ENCODE measurements at places on chromosomes 7 and 10. TPM values are rescaled to one million over a fixed set of nuclear protein-coding genes. Genes with fewer than 3 reads are reported as not detected.
A peak's percentile ranks its signal among the peaks of the same experiment; 100 is the strongest.

Gene ANKRD2
- total RNA-seq: not detected

Gene PODXL
- total RNA-seq: 106 TPM

Gene TEX47
- total RNA-seq: not detected

Gene SLC25A28
- 15.3 TPM for total RNA-seq

Gene C10orf67
- total RNA-seq: not detected

Gene CPA4
- total RNA-seq: 9.6 TPM

Gene HTRA1
- 29.3 TPM for total RNA-seq

GRCh38 chr7:45033261-45033930, 33.4 kb downstream of the CCM2 start:
- no peaks in the 10 kb centered on the region for H3K27me3 ChIP-seq
- DNase-seq: no peak
- no peaks in the 10 kb centered on the region for H3K36me3 ChIP-seq
- peaks cover 7% of the 10 kb centered on the region for H3K4me1 ChIP-seq
- no peak overlapping the region for H3K4me3 ChIP-seq
- H3K27ac ChIP-seq: no peak overlapping the region

DNA sequence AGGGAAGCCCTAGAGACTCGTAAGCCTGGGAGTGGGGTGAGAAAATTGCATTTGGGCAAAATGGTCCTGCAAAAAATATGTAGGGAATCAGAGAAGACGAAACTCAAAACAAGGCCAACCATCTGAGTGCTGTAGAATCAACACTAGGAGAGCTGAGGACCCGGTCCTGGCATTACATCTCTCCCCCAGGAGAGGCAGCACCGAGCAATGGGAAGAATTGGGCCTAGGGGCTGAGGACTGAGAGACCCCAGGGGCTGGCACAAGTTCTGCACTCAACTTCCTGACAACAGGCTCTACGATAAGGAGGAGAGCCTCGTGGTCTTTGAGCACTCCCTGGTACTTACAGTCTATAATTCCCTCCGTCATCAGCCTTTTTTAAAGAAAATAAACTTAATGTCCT, 47.6 kb downstream of the BPGM start:
- no peak overlapping the region for H3K27ac ChIP-seq
- H3K36me3 ChIP-seq: no peaks in the 10 kb centered on the region
- H3K4me1 ChIP-seq: no peaks in the 10 kb centered on the region
- H3K4me3 ChIP-seq: no peak overlapping the region

GRCh38 chr10:21095494-21096055, 198.5 kb upstream of the NEBL start:
- peaks cover 17% of the 10 kb centered on the region for H3K4me1 ChIP-seq
- H3K36me3 ChIP-seq: no peaks in the 10 kb centered on the region
- DNase-seq: no peak
- H3K4me3 ChIP-seq: no peak overlapping the region

DNA sequence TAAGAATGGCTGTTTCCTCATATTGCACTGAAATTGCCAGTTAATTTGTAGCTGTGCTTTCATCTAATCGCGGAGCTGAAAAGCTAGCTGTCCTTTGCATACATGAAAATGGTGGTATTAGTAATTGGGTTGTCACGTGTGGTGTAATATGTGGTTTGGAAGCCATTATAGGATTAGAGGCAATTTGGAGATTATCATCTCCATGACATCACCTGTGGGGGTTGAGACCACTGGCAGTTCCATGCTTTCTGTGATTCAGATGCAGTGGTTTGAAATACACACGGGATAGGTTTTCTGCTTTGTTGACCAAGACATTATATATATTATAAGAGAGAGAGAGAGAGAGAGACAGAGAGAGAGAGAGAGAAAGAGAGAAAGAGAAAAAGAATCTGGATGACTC, 180.8 kb downstream of the RAB11FIP2 start:
- H3K36me3 ChIP-seq: no peaks in the 10 kb centered on the region
- H3K4me1 ChIP-seq: no peaks in the 10 kb centered on the region
- no peak for DNase-seq
- no peak overlapping the region for H3K4me3 ChIP-seq
- H3K27ac ChIP-seq: no peak overlapping the region
- no peaks in the 10 kb centered on the region for H3K27me3 ChIP-seq

- no peak overlapping the region for H3K27ac ChIP-seq
- H3K36me3 ChIP-seq: no peaks in the 10 kb centered on the region
- H3K27me3 ChIP-seq: no peaks in the 10 kb centered on the region
- H3K4me3 ChIP-seq: no peak overlapping the region
- no peaks in the 10 kb centered on the region for H3K4me1 ChIP-seq
Observed at GRCh38 chr7:48610705-48611104, 313.6 kb upstream of the CDC14C start.

GRCh38 chr10:83274088-83274487, 865.2 kb upstream of the GHITM start:
- no peaks in the 10 kb centered on the region for H3K27me3 ChIP-seq
- DNase-seq: no peak
- H3K36me3 ChIP-seq: no peaks in the 10 kb centered on the region
- H3K4me1 ChIP-seq: no peaks in the 10 kb centered on the region
- H3K4me3 ChIP-seq: no peak overlapping the region

DNA sequence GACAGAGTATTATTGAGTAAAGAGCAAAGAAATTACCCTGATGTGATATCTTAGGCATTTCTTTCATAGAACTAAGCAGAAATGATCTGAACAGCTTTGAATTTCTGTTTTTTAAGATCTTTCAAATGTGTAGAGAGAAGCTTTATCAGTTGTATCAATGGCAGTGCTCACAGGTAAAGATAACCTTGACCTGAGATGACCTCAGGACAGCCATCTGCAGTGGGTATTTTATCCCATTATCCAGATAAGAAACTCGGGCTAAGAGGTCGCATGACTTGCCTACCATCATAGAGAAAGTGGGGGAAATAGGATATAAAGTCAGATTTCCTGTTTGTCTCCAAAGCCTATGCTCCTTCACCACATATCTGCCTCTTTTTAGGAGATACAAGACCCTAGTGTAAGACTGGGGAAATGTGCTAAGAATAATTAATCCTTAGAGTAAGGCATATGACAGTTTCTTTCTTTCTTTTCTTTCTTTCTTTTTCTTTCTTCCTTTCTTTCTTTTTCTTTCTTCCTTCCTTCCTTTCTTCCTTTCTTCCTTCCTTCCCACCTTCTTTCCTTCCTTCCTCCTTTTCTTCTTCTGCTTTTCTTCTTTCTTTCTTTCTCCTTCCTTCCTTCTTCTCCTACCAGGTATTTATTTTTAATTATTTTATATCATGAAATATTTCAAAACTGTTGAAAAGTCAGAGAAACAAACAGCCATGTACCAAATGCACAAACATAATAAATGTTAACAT, 10.9 kb downstream of the PLA2G12B start:
- no peaks in the 10 kb centered on the region for H3K4me1 ChIP-seq
- no peaks in the 10 kb centered on the region for H3K36me3 ChIP-seq
- no peak overlapping the region for H3K4me3 ChIP-seq

- H3K4me1 ChIP-seq: peaks cover 16% of the 10 kb centered on the region
- no peak overlapping the region for H3K27ac ChIP-seq
- no peaks in the 10 kb centered on the region for H3K27me3 ChIP-seq
- no peak overlapping the region for H3K4me3 ChIP-seq
- H3K36me3 ChIP-seq: no peaks in the 10 kb centered on the region
Observed at GRCh38 chr10:78756604-78757343, 312.0 kb upstream of the ZMIZ1 start.

DNA sequence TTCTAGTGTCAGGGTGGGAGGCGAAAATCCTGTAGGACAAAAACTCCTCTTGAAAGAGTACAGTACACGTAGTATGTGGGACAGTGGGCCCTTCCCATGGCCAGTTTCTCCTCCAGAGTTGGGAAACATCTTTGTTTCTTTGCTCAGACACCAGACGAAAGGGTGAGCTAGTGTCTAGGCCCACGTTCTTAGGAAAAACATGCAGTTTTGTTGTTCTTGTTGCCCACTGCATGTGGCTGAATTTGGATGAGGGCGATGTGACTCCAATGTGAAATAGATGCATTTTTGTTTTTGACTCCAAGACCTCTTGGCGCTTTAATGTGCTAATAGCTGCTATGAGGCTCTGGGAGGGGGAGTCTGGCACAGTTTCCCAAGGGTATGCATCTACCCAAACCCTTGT, 100.8 kb downstream of the ATXN7L1 start:
- DNase-seq: no peak
- H3K27ac ChIP-seq: no peak overlapping the region
- H3K36me3 ChIP-seq: no peaks in the 10 kb centered on the region
- no peaks in the 10 kb centered on the region for H3K4me1 ChIP-seq
- no peaks in the 10 kb centered on the region for H3K27me3 ChIP-seq
- H3K4me3 ChIP-seq: no peak overlapping the region

DNA sequence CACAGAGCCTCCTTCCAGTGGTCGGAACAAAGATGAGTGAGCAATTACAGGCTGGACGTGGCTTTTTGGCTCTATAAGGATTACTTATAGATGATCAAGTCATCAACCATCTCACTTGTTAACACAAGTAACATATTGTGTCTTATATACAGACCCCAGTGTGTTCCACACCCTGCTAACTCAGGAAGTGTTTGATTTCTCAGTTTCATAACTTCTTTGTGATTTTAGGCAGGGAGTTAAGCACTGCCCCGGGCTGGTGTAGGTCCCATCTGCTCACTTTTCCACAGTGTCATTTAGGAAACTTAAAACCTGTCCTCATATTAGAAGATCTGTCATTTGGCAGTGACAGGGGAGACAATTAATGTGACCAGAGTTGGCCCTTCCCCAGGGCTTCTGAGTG, 6.2 kb downstream of the FOXI2 start:
- H3K4me1 ChIP-seq: peaks cover 8% of the 10 kb centered on the region
- DNase-seq: no peak
- H3K36me3 ChIP-seq: no peaks in the 10 kb centered on the region
- H3K27me3 ChIP-seq: peaks cover 11% of the 10 kb centered on the region
- no peak overlapping the region for H3K4me3 ChIP-seq

DNA sequence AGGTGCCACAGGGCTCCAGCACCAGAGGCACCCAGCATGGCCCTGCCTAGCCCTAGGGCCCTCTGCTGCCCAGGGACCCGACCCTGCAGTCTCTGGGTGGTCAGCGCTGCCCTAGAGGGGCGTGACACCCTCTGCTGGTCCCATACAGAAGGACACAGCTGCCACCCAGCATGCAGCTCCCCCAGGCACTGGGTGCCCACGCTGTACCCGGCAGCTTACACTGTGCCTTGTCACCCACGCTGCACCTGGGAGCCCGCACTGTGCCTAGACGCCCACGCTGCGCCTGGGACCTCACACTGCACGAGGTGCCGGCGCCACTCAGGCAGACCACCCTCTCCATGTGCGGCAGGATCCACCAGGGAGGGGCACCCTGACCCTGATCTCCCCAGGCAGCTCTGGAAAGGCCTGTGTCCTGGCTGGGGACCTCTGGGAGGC, 55.2 kb downstream of the PWWP2B start:
- no peaks in the 10 kb centered on the region for H3K27me3 ChIP-seq
- peaks cover 40% of the 10 kb centered on the region for H3K4me1 ChIP-seq
- peak overlapping the region; percentile 48 for H3K27ac ChIP-seq
- no peak for DNase-seq
- H3K4me3 ChIP-seq: no peak overlapping the region

GRCh38 chr7:108026647-108027046, 23.7 kb upstream of the LAMB1 start:
- no peaks in the 10 kb centered on the region for H3K4me1 ChIP-seq
- no peak for DNase-seq
- H3K27ac ChIP-seq: no peak overlapping the region
- no peak overlapping the region for H3K4me3 ChIP-seq

DNA sequence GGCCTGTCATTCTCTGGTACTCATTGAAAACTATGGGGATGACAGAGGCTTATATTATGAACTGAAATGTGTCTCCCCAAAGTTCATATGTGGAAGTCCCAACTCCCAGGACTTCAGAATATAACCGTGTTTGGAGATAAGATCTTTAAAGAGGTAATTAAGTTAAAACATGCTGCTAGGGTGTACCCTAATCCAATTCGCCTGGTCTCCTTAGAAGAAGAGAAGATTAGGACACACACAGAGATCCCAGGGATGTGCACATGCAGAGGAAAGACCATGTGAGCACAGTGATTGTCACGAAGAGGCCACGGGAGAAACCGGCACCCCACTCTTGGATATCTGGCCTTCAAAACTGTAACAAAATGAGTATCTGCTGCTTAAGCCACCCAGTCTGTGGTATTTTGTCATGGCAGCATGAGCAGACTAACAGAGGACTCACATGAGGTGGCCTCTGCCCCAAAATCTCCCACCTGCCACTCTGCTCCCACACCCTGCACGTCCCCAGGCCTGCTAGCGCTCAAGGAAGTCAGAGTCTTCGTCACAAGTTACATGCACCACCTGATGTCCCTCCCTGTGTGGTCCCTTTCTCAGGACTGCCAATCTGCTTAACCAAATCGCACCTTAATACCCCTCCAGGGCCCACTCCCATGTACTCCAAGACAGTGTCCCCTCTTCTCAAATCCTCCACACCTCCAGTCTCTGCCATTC, 26.8 kb downstream of the PLAC9 start:
- no peak for DNase-seq
- no peak overlapping the region for H3K27ac ChIP-seq
- no peaks in the 10 kb centered on the region for H3K36me3 ChIP-seq
- no peaks in the 10 kb centered on the region for H3K27me3 ChIP-seq

GRCh38 chr7:127833641-127834040, 181.6 kb downstream of the SND1 start:
- H3K4me3 ChIP-seq: no peak overlapping the region
- peaks cover 62% of the 10 kb centered on the region for H3K4me1 ChIP-seq
- H3K36me3 ChIP-seq: no peaks in the 10 kb centered on the region
- DNase-seq: no peak
- H3K27me3 ChIP-seq: no peaks in the 10 kb centered on the region
- no peak overlapping the region for H3K27ac ChIP-seq

DNA sequence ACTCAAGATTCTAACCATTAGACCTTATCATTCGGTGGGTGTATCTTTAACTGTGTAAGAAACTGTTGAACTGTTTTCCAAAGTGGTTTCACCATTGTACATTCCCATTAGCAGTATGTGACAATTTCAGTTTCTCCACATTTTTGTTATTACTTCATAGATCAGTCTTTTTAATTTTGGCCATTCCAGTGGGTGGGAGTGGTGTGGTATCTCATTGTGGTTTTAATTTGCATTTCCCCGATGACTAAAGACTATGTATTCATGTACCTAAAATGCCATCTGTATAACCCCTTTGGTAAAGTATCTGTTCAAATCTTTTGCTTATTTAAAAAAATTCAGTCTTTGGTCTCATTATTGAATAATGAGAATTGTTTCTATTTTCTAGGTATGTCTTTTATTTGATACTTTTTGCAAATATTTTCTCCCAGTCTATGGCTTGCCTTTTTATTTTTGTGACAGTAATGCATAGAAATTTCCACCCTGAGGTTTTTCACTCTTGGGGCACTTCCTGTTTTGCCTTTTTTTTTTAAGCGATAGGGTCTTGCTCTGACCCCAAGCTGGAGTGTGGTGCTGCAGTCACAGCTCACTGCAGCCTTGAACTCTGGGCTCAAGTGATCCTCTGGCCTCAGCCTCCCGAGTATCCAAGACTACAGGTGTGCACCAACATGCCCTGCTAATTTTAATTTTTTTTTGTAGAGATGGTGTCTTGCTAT, 141.1 kb upstream of the ITGB1 start:
- no peaks in the 10 kb centered on the region for H3K27me3 ChIP-seq
- H3K27ac ChIP-seq: no peak overlapping the region
- H3K36me3 ChIP-seq: no peaks in the 10 kb centered on the region
- no peak overlapping the region for H3K4me3 ChIP-seq
- no peaks in the 10 kb centered on the region for H3K4me1 ChIP-seq
- DNase-seq: no peak

- H3K4me3 ChIP-seq: no peak within 1 kb of the TSS
- H3K27ac ChIP-seq: no peak within 1 kb of the TSS
- H3K4me1 ChIP-seq: no peaks in the 10 kb centered on the region
- DNase-seq: no peak
- no peaks in the 10 kb centered on the region for H3K27me3 ChIP-seq
Observed at GRCh38 chr7:143954544-143954943, at the start of gene OR2F1. Gene OR2F1, plus strand, starts transcription at chr7:143954844. Its CDS starts 5,127 bp downstream, at chr7:143959971.
